AG10803 (cell line): ENCODE measurements at places on chromosomes 4 and X.

GRCh38 chr4:113559947-113560346, 201.6 kb downstream of the CAMK2D start:
- no peak for DNase-seq

GRCh38 chrX:39491548-39492297, 606.0 kb downstream of the BCOR start:
- DNase-seq = no peak

DNA sequence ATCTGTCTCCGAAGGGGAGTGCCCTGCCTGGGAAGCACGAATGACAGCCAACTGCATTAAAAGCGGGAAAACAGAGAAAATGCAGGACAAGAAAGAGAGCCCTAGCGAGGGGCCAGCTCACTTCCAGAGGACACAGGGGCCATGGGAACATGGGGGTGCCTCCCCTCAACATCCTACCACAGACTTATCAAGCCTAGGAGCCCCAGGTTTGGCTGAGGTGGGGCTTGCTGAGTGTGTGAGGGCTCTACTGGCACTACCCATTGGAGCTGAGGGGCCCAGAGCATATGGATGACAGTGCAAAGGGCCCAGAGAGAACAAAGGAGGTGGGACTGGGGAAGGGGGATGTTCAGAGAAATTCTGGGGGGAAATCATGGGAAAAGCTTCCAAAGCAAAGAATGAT, 101.8 kb downstream of the PJA1 start:
- DNase-seq = no peak

DNA sequence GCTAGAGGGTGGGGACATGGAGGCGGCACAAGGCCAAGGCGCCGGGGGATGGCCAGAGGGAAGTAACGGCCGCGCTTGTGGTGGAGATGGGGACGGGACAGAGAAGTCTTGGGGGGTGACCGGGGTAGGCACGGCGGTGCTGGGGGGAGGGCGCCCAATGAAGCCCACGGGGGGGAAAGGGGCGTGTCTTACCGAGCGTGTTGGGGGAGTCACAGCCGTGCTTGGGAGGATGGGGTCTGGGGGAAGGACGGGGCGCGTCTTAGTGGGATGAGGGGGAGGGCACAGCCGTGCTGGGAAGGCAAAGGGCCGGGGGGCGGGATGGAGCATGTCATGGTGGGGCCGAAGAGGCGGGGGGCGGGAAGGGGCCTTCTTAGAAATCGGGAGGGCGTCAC, 952 bp downstream of the ARSD start:
- DNase-seq = no peak

GRCh38 chr4:92100975-92101374, 202.8 kb upstream of the GRID2 start:
- no peak for DNase-seq

GRCh38 chr4:177005674-177006230, 213.0 kb upstream of the VEGFC start:
- peak; percentile 89 for DNase-seq

DNA sequence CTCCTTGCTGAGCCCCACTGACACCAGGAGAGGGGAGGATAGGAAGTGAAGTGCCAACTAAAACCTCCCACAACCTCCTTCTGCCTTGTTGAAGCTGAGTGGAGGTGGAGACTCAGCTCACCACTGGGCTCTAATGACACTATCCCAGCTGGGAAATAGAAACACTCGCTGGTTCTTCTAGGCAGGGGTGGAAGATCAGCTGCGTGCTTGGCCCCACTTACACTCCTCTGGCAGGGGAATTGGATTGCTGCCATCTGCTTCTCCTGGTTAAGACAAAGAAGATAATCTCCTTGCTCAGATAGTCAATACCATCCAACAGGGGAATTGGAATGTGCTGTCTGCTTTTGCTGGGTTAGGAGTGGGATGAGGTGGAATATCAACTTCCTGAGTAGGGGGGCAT, 392.5 kb downstream of the ZNF674 start:
- no peak for DNase-seq

GRCh38 chr4:74364652-74365491, at the start of gene EREG:
Gene EREG, plus strand, starts transcription at chr4:74365145. Its CDS starts 164 bp downstream, at chr4:74365309.
- peak; percentile 29 for DNase-seq

DNA sequence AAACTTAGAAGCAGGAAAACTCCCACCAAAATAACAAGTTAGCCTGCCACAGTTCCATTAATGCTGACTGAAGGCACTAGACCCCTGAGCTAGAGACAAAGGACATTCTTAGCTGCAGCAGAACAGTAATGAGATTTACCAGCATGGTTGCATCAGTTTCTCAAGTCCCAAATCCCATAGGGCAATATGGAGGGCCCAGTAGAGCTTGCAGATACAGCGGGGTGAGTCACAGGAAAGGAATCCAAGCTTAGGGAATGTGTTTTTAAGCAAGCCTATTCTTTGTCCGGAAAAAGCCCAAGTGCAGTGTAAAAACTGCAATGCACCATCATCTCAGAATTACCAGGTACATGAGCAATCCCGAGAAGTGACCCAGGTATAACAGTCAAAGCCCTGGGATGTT, 51.3 kb upstream of the EXOC1L start:
- peak; percentile 80 for DNase-seq
